ENCODE measurements at places on chromosomes 7 and 10.

DNA sequence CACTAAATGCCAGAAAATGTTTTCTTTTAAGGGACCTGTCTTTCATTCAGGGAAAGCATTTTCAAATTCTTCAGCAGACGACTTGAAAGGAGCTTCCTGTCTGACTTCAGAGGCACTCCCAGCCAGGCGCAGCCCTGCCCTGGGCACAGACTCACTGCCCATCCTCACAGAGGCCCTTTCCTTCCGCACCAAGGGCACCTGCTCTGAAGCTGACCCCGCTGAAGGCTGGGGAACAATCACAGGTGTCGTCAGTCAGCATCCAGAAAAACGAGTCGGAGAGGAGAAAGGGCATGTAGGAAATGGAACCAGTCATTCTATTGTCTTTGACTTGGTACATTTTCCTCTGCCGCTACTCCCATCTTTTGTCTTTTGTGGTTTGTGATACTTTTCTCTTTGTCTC lies 125.3 kb upstream of the PARD3 start:
- no peak for DNase-seq

DNA sequence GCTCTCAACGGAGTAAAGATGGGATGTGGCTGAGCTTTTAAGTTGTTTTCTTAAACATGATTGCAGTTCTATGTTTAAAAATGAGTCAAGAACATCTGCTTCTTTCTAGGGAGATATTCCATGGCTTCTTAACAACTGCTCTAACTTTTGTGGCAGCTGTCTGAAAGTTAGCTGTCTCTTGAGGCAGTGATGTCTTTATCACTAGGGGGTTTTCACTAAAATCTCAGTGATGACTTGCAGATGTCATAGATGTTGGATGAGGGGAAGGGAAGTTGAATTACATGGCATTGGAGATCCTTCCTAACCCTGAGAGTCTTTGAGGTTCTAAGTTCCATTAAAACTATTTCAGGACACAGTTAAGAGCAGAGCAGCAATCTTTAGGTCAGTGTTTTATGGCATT lies 43.5 kb downstream of the PRKG1 start:
- no peak for DNase-seq

- no peak for DNase-seq
Measured at GRCh38 chr10:35795131-35795824, 153.2 kb upstream of the FZD8 start.

GRCh38 chr7:108805808-108806397 lies 236.2 kb downstream of the DNAJB9 start:
- DNase-seq = no peak
